Activated CD4-positive, alpha-beta T cell treated with anti-CD3 and anti-CD28 coated beads for 36 hours (primary cell): ENCODE measurements at places on chromosomes 1 and 21. TPM values are rescaled to one million over a fixed set of nuclear protein-coding genes. Genes with fewer than 3 reads are reported as not detected.

- no peak for DNase-seq
Observed at GRCh38 chr1:207654320-207654719, 9.4 kb downstream of the CR1L start.

DNA sequence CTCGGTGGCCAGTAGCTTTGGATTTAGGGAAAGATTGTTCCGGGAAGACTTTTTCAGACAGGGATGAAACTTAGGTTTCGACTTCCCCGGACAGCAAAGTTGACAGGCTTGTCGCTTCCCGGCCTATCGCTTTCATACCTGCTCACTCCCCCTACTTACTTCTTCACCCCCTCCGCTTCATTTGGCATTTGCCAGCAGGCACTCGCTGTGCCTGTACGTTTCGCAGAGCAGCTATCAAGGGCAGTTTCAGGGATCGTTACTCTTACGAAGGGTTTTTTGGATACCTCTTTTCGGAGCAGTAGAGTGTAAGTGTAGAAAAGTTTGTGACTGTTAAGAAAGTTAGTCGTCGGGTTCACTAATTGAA lies 393 bp downstream of the BLZF1 start:
- peak; percentile 49 for DNase-seq

Gene LRRC53
- not detected for total RNA-seq

DNA sequence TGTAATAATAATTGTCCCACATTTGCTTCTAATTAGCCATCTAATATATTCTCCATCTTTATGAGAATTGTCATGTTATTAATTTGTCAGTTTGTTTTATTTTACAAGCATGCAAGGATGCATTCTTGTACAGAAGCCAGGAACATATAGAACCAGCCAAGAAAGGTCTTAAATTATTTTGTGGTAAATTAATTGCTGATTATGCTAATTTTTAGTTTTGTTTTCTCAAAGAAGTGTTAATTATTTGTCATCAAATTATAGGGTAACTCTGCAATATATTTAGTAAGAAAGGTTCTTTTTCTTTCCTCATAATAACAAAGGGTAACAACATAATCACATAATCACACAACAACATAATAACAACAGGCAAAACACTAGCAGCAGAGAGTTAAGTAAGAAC lies 5.7 kb downstream of the CLIC6 start:
- no peak for DNase-seq

DNA sequence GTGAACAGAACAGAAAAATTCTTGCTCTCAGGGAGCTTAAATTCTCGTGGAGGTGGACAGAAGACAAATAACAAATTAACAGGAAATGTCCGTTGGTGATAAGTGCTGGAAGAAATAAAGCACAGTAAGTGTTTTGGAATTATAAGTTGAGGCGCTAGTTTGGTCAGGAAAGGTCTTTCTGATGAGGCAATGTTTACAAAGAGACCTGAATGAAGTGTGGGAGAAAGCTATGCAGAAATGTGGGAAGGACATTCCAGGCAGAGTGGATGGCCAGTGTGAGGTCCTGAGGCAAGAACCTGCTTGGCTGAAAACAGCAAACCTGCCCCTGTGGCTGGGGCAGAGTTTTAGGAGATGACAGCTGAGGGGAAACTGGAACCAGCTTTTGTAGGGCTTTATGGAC lies 23.3 kb downstream of the NGF start:
- no peak for DNase-seq

DNA sequence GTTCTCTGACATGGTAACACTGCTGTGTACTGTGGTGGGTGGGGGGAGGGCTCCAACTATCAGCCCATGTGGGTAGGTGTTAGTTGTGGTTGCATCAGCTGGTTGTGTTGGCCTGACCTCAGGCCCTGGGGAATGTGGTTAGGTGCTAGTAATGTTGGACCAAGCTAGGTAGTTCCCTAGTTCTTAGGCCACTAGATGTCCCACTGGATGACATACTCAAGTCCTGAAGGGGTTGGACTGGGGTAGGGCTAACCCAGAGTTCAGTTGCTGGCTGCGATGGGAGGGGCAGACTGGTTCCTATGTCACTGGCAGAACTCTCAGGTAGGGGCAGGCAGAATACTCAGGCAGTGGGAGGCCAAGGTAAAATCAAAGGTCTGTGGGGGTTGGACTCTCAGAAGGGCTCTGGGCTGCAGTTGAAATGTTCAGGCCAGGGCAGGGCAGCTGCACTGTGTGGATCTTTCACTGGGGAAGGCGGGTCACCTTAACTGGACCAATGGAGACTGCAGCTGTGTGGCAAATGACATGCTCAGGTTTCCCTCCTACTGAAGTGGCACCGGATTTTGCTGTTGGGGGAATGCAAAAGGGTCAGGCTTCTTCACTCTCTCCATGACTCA lies 870.7 kb downstream of the LRRIQ3 start:
- DNase-seq: no peak

Gene CCT8
- 465 TPM for total RNA-seq

- DNase-seq: no peak
Observed at GRCh38 chr1:67918067-67918466, 84.8 kb upstream of the GNG12 start.

DNA sequence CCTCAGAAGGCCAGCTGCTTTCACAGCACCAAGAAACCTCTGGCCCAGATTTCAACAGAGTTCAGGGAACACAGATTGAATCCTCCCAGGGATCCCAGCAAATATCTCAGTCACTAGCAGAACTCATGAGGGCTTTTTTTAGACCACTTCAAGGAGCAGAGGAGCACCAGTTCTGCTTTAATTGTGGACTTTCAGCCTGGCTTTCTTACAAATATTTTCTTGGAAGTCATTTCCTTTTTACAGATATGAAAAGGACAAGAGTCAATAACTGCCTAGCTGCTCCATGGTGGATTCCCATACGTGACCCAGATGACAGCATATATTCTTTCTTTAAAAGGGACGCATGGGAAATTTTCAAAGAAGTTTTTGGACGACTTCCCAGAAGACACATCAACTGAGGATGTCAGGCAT lies 6.4 kb upstream of the LRRC8B start:
- DNase-seq: no peak

- DNase-seq: no peak
Observed at GRCh38 chr1:196655494-196655893, 3.7 kb downstream of the CFH start.

- no peak for DNase-seq
Observed at GRCh38 chr1:116152950-116153691, 41.9 kb downstream of the MAB21L3 start.

- no peak for DNase-seq
Observed at GRCh38 chr1:212077028-212077427, 41.5 kb downstream of the DTL start.

GRCh38 chr1:1889847-1890505 lies 911 bp downstream of the GNB1 start:
- peak; percentile 64 for DNase-seq

DNA sequence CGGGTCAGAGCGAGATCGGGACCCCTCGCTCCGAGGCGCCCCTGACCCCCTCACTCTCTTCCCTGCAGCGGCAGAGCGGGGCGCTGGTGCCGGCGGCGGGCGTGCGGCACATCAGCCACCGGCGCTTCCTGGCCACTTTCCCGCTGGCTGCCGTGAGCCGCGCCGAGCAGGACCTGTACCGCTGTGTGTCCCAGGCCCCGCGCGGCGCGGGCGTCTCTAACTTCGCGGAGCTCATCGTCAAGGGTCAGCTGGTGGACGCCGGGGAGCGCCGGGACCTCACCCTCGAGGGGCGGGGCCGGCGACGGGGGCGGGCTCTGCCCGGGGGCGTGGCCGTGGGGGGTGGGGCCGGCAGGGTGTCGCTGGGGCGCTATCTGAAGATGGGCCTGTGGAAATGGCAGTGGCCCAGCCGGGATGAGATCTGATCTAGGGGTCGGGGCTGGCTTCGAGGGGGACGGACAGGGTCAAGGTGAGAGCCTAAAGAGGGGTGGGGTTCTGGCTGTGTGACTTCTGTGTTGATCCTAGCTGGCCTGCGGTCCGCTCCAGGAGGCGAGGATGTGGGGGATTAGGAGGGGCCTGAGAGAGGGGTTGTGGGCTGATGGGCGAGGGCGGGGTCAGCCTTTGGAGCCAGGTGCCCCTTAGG lies 23.6 kb downstream of the PTPRU start:
- DNase-seq: peak; percentile 69

DNA sequence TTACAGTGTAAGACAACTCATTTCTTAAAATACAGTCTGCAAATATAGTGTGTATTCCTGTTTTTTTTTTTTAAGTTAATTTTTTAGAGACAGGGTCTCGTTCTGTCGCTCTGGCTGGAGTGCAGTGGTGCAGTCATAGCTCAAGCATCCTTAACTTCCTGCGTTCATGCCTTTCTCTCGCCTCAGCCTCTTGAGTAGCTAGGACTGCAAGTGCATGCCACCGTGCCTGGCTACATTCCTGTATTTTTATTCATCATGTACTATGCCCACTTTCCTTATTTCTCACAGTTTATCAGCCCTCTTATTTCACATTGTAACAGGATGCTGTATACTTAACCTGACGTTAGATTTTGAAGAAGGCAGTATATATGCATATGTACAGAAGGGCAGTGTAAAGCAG lies 26.7 kb downstream of the MIER1 start:
- no peak for DNase-seq

GRCh38 chr21:38352536-38353219 lies 95.9 kb downstream of the KCNJ15 start:
- DNase-seq: peak; percentile 75

DNA sequence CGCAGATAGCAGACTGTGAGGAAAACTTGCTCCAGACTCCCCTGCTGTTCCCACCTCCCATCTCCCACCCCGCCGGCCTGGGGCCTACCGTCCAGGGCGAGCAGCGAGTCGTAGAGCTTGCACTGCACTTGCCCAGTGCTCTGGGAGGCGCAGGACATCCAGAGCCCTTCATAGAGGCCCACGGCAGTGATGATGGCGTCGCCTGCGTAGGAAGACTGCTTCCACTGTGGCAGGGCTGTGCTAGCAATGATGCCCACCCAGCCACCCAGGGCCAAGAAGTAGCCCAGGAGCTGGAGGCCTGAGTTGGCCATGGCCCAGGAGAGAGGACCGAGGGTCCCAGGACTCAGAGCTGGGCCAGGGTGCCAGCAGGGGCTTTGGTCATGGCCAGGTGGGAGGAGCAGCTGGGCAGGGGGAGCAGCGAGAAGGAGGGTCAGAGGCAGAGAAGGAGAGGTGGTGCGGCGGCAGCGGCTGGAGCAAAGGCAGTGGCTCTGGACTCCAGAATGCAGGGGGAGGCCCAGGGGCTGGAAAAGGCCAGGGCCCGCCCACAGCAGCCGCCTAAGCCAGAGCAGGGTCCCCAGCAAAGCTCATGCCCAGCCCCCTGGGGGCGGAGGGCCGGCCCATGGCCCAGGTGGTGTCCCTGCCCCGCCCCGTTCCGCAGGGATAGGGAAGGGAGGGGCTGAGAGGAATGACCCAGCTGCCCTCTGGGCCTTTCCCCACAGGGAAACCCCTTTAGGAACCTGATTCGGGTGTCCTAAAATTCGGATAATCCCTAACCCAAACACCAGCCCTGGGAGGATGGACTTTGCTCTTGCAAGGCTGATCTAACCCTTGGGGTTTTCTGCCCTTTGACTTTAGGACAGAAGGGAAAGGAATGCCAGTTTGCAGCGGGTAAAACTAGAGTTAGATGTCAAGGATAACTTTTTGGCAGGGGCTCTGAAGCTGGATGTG lies at the start of gene CLDN19:
TSS of gene CLDN19 (minus strand) at position 484 of the 948 bp plus-strand sequence. CDS start at position 311, 173 bp downstream.
- no peak for DNase-seq

GRCh38 chr1:2019172-2019543 lies at the start of gene GABRD:
Gene GABRD (plus strand): TSS chr1:2019345. CDS start chr1:2019424, 79 bp downstream.
- DNase-seq: peak; percentile 58

- peak; percentile 73 for DNase-seq
Observed at GRCh38 chr1:223683586-223684487, 18.3 kb upstream of the CAPN8 start.

DNA sequence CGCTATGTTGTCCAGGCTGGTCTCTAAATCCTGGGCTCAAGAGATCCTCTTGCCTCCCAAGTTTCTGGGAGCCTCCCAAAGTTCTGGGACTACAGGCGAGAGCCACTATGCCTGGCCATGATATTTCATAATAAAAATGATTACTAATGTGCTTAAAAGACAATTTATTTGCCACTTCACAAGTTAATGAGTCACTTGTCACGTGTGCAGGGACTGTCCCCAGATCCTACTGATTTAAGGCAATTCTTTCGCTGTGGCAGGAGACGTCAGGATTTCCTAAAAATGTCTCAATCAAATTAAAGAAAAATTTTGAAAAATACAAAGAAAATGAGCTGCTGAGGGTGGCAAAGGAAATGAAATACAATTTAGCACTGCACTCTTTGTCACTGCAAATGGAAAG lies 43.5 kb downstream of the B3GALNT2 start:
- no peak for DNase-seq

- DNase-seq: no peak
Observed at GRCh38 chr1:113684153-113684541, 75.1 kb downstream of the PHTF1 start.

Gene WNT3A
- not detected for total RNA-seq

Gene LDLRAD2
- total RNA-seq: 0.11 TPM

GRCh38 chr1:38153066-38153777 lies 106.6 kb upstream of the POU3F1 start:
- no peak for DNase-seq

- DNase-seq: no peak
Observed at GRCh38 chr1:58975888-58976287, 192.0 kb upstream of the JUN start.

Gene HCRTR1
- not detected for total RNA-seq

Gene NTMT2
- not detected for total RNA-seq

Gene SHE
- not detected for total RNA-seq

- DNase-seq: no peak
Observed at GRCh38 chr1:198206292-198206691, 49.5 kb downstream of the NEK7 start.

- no peak for DNase-seq
Observed at GRCh38 chr1:105485207-105485606, 1571.3 kb upstream of the PRMT6 start.
